Activated T-cell treated with anti-CD3 and anti-CD28 coated beads, Interleukin-2, amount 50 U/mL, for 1 hour (primary cell): ENCODE measurements at places on chromosomes 6 and 20.

- peak; percentile 75 for DNase-seq
Measured at GRCh38 chr20:3744806-3745685, 12.6 kb downstream of the HSPA12B start.

DNA sequence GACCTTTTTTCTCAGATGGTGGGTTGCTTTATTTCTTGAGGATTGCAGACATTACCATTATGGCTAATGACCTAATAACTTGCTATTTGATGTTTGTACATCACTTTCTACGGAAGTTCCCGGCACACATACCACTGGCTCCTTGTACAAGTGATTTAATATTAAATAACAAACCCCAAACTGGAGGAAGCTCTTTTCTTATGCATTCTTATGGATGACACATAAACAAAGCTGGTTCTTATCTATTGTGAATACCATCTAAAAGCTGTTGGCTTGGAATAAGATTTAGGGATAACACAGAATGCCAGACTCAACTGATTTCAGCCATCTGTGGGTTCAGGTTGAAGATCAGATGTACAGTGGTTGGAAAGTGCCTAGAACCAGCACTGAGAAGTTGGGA lies 272.6 kb downstream of the TSHZ2 start:
- DNase-seq = no peak

GRCh38 chr20:8796088-8796660 lies 272.7 kb upstream of the PLCB4 start:
- no peak for DNase-seq

DNA sequence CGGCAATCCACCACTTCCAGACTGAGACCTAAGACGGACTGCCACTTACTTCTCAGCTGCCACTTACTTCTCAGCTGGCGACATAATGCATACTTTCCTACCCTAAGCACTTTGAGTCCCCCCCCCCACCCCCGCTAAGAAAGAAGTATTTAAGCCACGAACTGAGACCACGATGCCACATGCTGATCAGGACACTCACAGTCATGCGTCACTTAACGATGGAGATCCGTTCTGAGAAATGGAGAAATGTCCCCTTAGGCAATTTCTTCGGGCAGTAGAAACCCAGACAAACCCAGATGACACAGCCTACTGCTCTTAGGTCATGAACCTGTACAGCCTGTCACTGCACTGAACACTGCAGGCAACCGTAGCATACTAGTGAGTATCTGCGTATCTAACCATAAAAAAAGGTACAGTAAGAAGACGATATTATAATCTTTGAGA lies 690 bp downstream of the IFNGR1 start:
- DNase-seq = no peak

DNA sequence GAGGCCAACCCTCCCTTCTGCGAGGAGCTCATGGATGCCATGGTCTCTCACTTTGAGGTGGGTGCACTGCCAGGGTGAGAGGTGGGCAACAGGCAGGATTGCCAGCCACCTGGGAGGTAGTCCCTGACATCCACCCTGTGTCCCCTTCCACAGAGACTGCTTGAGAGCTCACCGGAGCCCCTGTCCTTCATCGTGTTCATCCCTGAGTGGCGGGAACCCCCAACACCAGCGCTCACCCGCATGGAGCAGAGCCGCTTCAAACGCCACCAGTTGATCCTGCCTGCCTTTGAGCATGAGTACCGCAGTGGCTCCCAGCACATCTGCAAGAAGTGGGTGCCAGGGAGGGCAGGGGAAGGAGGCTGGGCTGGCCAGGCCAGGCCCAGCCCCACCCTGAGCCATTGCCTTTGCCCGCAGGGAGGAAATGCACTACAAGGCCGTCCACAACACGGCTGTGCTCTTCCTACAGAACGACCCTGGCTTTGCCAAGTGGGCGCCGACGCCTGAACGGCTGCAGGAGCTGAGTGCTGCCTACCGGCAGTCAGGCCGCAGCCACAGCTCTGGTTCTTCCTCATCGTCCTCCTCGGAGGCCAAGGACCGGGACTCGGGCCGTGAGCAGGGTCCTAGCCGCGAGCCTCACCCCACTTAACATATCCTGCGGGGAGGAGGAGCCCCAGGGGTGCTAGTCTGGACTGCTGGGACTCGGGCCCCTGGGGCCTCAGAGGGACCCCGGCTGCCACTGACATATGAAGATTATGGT lies 12.8 kb downstream of the PCIF1 start:
- DNase-seq = no peak

DNA sequence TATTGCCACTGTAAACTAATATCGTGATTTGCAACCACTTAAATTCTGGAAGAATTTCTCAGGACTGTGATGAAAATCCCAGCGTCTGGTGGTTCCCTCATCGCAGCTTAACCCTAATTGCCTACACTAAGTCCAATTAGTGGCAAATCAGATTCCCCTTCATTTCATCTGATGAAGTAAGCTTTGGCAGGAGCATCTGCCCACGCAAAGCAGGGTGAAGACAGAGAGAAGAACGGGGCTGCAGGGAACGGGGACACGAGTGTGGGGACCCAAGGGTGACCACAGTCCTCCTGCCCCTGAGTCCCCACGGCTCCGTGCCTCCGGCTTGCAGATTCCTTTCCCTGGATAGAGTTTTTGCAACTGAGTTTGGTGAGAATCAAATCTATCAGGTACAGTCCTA lies 159.5 kb downstream of the LY86 start:
- no peak for DNase-seq

DNA sequence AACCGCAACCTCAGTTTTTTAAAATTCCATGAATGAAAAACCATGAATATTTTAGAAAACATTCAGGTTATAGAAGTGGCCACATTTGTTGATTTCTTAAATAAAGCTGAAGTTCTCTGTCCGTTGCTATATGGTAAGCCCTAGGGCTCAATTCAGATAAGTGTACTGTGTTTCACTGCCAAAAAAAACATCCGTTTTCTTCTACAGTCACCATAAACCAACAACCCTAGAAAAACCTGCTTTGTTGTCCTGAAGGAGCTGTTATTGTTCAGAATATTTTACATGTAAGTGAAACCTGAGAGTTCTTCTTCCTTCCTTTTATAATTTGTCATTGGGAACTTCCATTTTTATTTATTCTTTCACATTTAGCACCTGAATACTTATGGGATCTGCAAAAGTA lies 274.1 kb downstream of the TFAP2A start:
- no peak for DNase-seq

DNA sequence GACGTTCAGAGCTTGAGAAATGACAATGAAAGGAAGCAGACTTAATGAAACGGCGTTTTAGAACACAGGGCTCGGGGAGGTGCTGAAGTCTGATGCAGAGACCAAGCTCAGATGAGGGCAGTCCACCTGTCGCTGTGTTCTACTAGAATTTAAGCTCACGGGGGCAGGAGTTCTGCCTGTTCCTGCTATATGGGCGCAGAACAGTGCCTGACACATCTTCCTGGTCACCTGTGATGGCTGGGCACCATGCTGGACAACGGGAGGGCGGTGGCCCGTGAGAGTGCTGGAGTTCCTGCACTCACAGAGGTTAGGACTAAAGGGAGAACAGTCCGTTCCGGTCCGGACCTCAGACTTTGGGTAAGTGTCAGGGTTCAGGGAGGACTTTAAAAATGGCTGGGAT lies 130.6 kb downstream of the ERMARD start:
- no peak for DNase-seq

DNA sequence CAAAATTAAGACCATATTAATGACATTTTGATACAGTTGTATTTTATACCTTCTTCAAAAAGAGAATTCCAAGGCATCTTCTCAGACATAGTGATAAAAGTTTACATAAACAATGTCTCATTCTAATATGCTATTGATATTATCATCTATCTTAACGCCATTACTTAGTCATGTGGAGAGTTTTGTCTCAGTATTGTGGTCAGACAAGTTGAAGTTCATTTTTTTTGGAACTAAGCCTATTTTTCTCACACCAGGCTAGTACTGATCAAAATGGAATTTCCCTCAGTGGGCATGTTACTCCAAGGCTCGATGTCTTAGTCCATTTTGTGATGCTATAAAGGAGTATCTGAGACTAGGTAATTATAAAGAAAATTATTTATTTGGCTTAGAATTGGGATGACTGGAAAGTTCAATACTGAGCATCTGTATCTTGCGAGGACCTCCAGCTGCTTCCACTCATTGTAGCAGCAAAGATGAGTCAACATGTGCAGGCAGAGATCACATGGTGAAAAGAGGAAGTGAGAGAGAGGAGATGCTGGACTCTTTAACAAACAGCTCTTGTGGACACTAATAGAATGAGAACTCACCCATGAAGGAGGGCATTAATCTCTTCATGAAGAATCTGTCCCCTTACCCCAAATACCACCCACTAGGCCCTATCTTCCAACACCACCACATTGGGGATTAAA lies 825.5 kb upstream of the MANEA start:
- no peak for DNase-seq

- DNase-seq = no peak
Measured at GRCh38 chr6:81999270-81999669, 246.8 kb upstream of the TENT5A start.

DNA sequence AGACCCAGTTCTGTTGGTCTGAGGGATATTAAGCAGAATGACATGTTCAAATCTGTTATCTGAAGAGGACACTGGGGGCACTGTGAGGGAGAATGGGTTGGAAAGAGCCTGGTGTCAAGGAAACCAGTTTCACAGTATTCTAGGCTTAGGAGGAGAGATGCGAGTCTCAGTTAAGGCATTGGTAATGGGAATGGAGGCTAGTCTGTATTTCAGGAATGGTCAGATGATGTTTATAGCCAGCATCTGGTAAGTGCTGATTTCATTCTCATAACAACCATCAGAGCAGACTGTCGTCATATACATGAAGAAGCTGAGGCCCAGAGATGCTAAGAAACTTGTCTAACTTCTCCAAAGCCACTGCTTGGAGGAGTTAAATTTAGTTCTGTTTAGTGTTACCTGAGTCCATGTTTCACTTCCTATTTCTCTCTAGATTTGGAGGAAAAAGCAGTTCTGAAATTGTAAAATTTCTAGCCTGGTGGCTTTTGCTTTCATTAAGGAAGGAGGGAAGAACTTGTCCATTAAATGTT lies 242.0 kb downstream of the ARID1B start:
- no peak for DNase-seq

- no peak for DNase-seq
Measured at GRCh38 chr6:130466052-130466747, 100.4 kb downstream of the TMEM200A start.

GRCh38 chr6:14200047-14200446 lies 82.5 kb downstream of the CD83 start:
- DNase-seq = no peak

DNA sequence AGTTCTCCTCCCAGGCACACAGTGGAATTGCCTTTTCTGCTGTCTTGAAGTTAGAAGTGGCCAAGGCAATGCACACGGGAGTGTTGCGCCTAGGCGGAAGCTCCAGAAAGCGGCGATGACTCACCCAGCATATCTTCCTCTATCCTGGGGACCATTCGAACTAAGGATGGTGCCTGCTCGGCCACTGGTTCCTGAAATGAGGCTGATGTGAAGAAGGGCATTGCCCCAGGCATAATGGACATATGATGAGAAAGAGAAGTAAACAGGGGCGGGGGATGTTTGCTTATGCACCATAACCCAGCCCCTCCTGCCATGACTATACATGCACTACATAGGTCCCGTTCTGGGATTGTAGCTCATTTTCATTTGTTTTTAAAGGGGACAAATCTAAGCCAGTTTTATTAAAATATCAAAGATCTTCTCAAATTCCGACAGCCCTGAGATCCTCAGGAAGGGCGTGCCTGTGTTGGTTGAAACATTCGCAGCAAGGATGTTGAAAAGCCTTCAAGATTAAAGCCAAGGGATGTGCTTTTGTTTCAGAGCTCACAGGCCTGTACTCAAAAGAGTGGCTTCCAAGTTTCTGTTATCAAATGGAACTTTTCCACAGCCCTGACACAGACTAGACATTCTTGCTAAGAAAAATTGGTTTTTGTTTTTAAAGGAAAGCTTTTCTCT lies 218.5 kb downstream of the LY86 start:
- no peak for DNase-seq

GRCh38 chr6:52305411-52305810 lies 20.9 kb upstream of the MCM3 start:
- DNase-seq = no peak

DNA sequence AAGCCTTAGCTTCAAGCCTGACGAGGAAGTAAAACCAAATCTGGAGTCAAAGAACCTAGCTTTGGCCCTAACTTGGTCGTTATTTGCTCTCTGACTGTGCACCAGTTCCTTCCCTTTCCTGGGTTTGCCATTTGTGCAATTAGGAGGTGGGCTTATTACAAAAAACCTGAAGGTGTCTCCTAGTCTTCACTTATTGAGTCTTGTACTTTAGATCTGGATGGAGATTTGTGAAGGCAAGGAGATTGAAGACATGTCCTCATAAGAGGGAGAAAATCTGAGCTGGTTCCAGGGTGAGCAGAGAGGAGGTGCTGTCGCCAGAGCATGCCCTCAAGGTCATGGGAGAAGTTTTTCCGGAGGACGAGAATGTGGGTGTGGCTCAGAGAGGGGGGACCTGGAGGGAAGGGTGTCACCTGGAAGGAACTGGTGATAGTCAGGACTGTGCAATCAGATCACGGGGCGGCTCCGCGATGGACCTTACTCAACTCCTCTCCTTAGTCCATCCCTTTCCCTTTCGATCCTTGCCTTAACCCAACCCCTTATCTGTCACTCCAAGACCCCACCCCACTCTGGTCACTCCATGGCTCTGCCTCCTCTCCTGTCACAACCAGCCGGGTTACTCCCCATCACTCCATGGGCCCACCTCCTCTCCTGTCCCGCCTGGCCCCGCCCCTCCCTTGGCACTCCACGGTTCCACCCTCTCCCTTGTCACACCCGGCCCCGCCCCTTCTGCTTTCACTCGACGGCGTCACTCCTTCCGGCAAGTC lies 588 bp upstream of the ACSS2 start:
- no peak for DNase-seq

DNA sequence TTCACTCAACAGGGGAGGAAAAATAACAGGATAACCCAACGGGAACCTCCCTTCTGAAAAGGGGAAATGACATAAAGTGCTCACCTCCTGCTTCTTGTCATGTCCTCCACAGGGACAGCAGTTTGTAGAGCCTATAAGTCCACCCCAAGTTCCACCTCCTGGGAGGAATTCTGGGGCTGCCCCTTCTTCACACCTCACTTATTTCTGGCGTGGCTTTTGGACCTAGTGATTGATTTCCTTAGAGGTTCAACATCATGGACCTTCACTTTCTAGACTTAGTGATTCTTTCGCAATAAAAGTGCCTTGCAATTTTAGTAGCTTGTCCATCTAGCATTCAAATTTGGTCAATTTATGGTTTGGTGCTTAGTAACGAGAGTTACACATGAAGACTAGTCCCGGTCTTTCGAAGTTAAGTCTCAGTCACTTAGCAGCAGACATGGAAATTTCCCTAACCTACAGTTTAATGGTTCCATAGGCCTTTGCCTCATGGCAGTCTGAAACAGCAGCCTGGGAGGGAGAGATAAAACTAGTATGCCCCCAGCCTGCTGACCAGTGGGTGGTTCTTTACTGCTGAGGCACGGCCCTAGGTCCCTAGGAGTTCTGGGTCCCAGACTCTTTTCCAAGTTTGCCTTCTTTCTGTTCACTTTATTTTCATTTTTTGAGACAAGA lies 59.2 kb upstream of the CDKAL1 start:
- no peak for DNase-seq

DNA sequence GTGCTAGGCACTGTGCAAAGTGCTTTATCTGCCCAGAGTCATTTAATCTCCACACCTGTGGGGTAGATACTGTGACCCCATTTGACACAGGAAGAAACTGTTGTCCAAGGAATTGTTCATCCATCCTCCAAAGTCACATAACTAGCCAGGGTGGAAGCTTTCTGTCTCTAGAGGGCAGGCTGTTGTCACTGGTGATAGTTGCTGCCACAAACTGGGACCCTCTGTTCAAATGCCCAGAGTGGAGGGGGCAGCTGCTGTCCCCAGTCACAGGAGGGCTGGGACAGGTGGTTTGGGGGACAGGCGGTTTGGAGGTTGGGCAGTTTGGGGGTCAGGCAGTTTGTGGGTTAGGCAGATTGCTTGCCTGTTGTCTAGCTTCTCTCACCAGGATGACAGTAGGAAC lies 16.1 kb upstream of the TMEM242 start:
- DNase-seq = no peak
